Activated naive CD4-positive, alpha-beta T cell treated with anti-CD3 and anti-CD28 coated beads, Interleukin-2, amount 10 ng/mL, durations not matched to agents 5 hours and 36 hours (primary cell): ENCODE measurements at places on chromosomes 12 and 14. TPM values are rescaled to one million over a fixed set of nuclear protein-coding genes. Genes with fewer than 3 reads are reported as not detected.

Gene AQP2
- not detected for total RNA-seq

Gene TRIAP1
- 27.2 TPM for total RNA-seq

Gene PRPH
- total RNA-seq = not detected

Gene SLC17A8
- not detected for total RNA-seq

Gene C12orf54
- total RNA-seq = not detected

Gene OTOGL
- not detected for total RNA-seq

Gene AQP5
- not detected for total RNA-seq

Gene FOXG1
- not detected for total RNA-seq

Gene MIP
- total RNA-seq = not detected
